ENCODE measurements at places on chromosomes 5 and 9. TPM values are rescaled to one million over a fixed set of nuclear protein-coding genes. Genes with fewer than 3 reads are reported as not detected.
A peak's percentile ranks its signal among the peaks of the same experiment; 100 is the strongest.

The PCDHA10 gene
- total RNA-seq: 0.71 TPM

The FBP1 gene
- total RNA-seq: 7.1 TPM

DNA sequence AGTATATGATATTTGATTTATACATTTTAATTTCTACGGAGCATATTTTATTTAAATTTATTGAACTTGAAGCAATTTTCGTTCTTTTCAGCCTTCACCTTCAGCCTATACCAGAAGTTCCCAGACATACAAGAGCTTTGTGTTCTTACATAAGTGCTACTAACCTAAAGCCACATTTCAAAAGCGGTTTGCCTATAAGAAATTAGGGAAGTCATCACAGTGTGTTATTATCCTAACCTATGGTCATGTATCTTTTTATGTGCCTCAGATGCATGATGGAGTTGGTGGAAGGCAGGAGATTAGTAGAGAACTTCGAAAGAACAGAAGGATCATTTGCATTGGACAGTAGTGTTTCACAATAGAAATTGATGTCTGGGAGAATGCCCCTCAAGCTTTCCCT is 3.1 kb downstream of the KIF2A start:
- no peak for DNase-seq

DNA sequence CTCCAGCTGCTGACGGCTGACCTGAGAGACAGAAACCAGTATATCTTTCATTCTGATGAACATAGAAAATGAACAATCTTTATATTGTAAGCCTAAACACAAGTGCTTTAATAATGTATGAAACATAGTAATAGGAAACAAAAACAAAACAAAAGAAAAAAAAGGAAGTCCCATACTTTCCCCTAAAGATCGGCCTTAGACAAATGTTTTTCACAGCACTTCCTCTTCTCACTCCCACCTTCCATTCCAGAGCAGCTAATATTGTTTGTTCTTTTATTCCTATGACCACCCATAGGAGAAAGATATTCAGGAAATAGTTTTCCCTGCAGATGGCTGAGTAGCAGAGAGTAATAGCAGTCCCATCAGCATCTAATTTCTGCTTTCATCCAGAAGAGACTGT is 194.4 kb upstream of the SLC27A6 start:
- no peak for DNase-seq

The STKLD1 gene
- not detected for total RNA-seq

DNA sequence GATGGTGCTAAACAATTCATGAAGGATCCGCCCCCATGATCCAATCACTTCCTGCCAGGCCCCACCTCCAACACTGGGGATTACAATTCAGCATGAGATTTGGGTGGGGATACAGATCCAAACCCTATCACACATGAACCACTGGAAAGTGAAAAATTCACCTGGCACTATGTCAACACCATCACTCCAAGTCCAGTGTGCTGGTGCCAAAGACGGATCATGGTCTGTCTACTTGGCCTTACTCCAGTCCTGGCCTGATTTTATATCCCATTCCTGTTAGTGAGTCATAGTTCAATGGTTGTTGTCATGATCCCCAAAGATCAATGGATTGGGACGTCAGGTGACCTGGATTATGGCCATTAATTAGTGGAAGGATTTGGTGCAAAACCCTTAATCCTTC is 147.4 kb upstream of the RPS23 start:
- DNase-seq: no peak

DNA sequence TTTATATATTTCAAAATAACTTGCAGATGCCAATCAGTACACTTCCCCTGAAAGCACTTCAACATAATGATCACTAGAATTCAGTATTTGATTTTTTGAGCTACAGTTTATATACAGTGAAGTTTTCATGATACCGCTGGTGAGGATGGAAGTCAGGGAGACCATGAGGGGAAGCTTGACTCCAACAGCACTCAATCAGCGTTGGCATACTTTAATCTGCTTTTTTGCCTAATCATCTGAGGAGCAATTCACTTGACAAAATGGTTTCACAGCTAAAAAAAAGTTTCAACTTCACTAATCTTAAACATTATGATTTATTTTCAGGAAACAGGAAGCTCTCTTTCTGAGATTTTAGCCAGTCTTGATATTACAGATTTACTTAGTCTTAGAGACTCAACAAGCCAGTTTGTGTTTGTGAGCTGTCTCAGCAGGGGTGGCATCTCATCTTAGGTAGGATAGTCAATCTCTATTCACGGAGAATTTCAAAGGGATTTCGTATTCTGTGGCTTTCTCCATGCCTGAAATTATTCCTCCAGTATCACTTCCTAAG is 111.4 kb upstream of the ARRDC3 start:
- no peak for DNase-seq

DNA sequence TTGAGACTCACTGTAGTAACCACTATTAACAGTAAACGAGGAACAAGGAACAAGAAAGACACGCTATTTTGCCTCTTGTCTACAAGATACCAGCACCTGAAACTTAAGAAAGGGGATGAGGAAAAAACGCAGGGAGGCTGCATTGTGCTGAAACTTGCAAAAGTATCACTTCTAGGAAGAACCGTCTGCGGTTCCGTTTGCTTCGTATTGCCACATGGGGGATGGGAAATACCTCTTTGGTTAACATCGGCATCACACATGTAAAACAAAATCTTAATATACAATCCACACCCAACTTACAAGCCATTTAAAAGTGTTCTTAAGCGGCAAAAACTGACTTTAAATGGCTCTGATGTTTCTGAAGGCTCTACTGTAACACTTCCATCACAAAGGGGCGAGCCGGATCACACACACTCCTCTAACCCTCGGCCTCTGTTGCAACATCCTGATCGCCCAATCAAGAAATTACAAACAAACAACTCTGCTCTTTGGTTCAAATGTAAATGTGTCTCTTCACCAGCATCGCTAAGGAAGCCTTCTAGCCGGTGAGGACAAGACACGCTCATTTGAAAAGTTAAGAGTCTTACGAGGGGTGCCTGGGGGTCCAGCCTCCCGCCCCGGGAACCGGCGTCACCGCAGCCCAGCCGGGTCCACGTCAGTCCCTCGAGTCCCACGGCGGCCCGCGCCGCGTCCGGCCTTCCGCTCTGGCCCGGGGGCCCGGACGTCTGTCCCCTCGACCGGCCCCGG is 621 bp downstream of the SEC16A start:
- peak; percentile 79 for DNase-seq

The TSSK1B gene
- not detected for total RNA-seq

The SLC34A1 gene
- total RNA-seq: not detected

DNA sequence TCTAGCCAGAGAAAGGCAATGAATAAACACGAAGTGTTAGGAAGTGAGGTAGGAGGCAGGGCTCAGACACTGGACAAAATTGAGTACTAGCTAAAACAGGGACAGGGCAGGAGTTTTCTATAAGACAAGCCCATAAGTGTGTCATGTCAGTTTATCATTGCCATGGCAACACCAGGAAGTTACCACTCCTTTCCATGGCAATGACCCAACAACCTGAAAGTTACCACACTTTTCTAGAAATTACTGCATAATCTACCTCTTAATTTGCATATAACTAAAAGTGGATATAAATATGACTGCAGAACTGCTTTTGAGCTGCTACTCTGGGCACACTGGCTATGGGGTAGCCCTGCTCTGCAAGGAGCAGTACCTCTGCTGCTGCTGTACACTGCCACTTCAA is 442.5 kb upstream of the COX7C start:
- no peak for DNase-seq

DNA sequence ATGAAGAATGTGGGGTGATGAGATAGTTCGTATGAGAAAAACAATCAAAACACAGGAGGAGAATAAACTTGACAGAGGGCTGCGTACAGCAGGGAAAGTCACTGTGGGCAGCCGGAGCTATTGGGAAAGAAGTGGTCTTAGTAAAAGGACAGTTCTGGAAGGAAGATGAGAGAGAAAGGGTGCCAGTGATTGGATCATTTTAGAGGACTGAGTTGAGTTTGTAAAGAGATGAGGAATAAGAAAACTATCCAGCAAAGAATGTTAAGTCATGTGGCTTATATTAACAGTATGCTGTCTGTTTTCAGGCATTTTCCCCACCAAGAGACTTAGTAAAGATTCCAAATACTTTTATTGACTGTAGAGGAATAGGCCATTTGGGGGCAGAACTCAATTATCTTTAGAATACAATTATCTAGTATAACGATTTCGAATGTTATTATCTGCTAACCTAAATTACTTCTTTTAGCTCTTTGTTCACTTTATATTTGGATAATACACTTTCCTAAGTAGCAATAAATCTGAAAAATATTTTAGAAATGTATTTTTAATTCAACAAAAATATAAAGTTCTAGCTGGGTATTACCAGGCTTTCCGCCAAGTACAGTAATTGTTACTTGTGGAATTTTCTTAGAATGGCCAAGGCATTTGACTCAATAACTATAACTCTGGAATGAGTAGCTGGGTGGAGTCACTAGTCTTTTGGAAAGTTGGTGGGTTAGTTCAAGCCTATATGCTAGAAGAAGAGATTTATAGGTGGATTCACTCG is 15.5 kb upstream of the LOX start:
- DNase-seq: no peak
